ENCODE measurements at places on chromosomes 2 and 18. TPM values are rescaled to one million over a fixed set of nuclear protein-coding genes. Genes with fewer than 3 reads are reported as not detected.

Gene SP100
- total RNA-seq = 216 TPM

Gene AFG3L2
- total RNA-seq = 69.2 TPM

Gene APOB
- total RNA-seq = 1.3 TPM

Gene SETBP1
- total RNA-seq = 12.9 TPM

Gene TMEM247
- not detected for total RNA-seq

Gene DNAJC27
- 3.1 TPM for total RNA-seq

Gene VIT
- 2.2 TPM for total RNA-seq

Gene MEP1B
- not detected for total RNA-seq

Gene CAPN14
- under 0.01 TPM for total RNA-seq

Gene SERPINB13
- 0.13 TPM for total RNA-seq

Gene YPEL5
- total RNA-seq = 45.6 TPM

Gene LYPD6B
- total RNA-seq = not detected

Gene GREB1L
- total RNA-seq = 1.1 TPM

Gene NEURL3
- not detected for total RNA-seq

Gene ARHGEF4
- total RNA-seq = not detected

Gene AQP4
- total RNA-seq = not detected

Gene COL6A3
- 0.72 TPM for total RNA-seq

Gene SERPINB12
- total RNA-seq = not detected

Gene CTNNA2
- total RNA-seq = not detected

Gene PRKAG3
- total RNA-seq = not detected

Gene CENPA
- 31.7 TPM for total RNA-seq

Gene PREB
- 42.0 TPM for total RNA-seq

Gene ERMN
- total RNA-seq = not detected
